CD4-positive, alpha-beta T cell treated with Interleukin-1 beta for 1 hour (primary cell): ENCODE measurements at places on chromosomes 1 and 21.
A peak's percentile ranks its signal among the peaks of the same experiment; 100 is the strongest.

- DNase-seq: no peak
Observed at GRCh38 chr1:56304975-56305374, 274.4 kb downstream of the PLPP3 start.

DNA sequence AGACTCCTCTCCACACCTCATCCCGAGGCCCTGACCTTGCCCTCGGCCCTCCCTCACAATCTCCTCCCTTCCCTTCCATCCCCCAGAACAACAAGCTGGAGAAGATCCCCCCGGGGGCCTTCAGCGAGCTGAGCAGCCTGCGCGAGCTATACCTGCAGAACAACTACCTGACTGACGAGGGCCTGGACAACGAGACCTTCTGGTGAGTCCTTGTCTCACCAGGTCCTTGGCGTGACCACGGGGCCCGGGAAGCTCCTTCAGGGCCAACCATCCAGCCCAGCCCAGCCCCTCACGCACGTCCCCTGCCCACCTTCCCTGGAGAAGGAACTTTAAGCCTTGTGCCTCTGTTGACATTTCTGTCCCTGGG lies 15.6 kb downstream of the PODN start:
- no peak for DNase-seq

- no peak for DNase-seq
Observed at GRCh38 chr1:21570885-21571284, 61.7 kb downstream of the ALPL start.

GRCh38 chr1:109161858-109162606 lies 48.1 kb downstream of the ELAPOR1 start:
- DNase-seq: peak; percentile 27

DNA sequence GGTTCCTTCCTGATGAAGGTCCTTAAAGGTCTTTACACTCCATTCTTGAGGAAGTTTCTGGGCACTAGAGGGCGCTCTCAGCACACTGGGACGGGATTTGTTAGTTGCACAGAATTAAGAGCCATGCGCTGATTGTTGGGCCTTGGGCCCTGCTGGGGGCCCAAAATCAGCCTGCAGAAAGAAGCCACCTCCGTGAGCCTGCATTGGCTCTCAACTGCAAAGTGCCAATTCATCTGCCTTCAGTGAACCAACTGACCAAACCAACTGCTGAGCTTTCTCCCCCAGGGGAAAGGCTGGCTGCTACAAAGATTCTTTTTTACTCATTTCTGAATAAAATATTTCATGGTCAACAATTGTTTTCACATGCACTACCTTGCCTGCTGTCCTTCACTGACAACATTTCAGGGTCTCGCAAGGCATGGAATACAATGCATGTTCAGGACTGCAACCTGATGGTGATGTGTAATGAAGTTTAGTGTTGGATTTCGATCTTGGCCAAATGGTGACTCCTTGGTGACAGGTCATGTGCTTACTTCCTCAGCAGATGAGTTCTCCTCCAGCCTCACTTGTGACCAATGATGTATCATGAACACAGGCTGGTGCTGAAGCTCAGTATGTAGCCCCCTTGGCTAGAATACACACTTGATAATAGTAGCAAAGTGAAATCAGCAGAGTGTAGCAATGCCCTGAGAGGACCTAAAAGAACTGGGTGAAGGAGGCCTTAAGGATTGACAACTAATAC lies 45.7 kb upstream of the PRDX6 start:
- peak; percentile 87 for DNase-seq

DNA sequence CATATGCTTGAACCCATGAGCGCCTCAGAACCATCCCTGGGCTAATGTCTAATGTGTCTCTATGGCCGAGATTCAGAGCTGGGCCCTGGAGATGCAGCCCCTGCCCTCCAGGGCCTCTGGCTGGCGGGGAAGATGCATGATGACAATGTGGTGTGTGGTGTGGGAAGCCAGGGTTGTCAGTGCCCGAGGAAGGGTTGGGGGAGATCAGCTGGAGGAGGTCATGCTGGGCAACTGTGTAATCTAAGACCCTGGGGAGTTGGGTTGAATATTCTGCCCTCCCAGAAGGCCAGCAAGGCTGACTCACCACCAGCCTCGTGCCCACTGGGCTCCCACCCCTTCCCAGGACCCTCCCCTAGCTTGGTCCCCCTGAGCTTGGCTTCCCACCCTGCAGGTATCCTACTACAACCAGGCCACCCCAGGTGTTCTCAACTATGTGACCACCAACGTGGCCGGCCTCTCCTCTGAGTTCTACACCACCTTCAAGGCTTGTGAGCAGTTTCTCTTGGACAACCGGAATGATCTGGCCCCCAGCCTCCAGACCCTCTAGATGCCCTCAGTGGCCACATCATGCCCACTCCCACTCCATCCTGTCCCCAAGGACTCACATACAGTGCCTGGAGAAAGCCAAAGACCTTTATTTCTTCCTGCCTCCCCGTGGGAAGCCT lies 14.6 kb downstream of the FAM151A start:
- DNase-seq: no peak

GRCh38 chr1:30911059-30911954 lies 2.7 kb upstream of the SDC3 start:
- DNase-seq: peak; percentile 58

- no peak for DNase-seq
Observed at GRCh38 chr1:101371259-101371658, 134.4 kb downstream of the S1PR1 start.

- DNase-seq: no peak
Observed at GRCh38 chr21:36656138-36656537, 42.8 kb upstream of the SIM2 start.

GRCh38 chr1:41802532-41803501 lies 115.9 kb downstream of the HIVEP3 start:
- peak; percentile 68 for DNase-seq

DNA sequence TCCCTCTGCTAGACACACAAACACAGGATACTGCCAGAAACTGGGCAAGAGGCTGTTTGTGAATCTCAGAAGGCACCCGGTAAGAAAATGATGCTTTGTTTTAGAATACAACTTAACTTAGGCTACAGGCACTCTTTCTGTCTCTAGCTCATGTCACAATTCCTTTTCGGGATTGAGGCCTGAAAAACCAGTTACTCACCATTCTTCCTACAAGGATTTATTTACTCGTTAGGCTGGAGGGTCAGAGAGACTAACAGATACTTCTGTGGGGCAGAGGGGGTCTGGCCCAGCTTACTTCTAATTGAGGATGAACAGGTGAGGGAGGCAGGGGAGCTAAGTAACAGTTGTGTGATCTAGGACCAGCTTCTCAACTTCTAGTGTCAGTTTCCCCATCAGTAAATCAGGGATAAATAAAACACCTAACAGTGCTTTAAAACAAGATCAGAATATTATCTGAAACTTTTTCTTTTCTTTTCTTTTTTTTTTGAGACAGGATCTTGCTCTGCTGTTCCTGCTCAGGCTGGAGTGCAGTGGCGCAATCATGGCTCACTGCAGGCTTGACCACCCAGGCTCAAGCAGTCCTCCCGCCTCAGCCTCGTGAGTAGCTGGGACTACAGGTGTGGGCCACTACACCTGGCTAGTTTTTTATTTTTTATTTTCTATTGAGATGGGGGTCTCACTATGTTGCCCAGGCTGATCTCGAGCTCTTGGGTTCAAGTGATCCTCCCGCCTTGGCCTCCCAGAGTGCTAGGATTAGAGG lies 31.9 kb downstream of the NFYC start:
- DNase-seq: no peak

DNA sequence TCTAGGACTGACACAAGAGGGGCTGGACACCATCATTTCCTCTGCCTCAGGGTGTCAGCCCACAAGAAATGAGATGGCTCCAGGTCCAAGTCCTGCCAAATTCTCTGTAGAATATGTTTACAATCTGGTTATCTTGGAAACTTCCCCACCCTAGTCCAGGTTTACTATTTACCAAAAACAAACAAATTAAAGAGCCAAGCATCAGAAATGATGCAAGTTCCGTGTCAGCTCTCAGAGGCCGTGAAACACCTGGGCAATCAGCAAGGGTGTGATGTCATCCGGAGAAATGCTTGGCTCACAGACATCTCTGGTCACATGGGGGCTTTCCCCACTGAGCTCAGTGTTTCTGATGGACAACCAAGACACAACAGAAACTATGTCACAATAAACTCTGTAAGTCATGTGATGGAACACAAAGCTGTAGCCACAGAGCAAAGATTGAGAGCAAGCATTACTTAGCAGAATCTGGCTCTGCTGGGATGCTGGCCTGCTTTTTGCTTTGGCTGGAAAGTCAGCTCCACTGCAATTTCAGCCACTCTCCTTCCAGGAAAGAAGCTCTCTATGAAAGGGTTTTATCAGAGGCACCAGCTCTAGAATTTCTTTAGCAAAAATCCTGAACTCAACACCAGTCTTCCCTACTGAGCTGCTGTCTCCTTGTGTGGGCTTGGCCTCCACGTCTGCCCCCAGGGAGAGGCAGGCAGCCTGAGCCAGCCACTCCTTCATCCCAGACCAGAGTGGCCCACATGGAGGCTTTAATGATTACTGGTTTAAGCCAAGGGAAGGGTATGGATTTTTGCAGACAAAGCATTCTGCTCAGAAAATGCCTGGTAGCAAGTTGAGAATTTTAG lies 55.9 kb downstream of the NENF start:
- peak; percentile 79 for DNase-seq

DNA sequence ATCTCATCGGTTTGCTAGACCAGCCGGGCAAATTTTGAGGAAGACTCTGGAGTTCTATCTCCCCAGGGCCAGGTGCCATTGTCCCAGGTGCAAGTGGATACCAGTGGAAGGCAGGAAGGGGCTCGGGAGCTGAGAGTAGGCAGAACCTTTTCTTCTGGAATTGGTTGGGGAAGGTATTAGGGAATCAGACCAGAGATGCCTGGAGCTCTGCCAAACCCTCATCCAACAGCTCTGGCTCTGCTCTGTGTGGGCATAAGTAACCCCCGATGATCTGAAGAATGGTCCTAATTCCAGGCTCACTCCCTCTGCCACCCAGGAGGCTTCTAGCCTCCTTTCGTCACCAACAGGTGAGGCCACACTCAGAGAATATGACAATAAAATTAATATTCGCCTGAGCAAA lies 69.9 kb downstream of the PGBD5 start:
- no peak for DNase-seq

- no peak for DNase-seq
Observed at GRCh38 chr1:203778146-203778545, 13.2 kb downstream of the LAX1 start.

DNA sequence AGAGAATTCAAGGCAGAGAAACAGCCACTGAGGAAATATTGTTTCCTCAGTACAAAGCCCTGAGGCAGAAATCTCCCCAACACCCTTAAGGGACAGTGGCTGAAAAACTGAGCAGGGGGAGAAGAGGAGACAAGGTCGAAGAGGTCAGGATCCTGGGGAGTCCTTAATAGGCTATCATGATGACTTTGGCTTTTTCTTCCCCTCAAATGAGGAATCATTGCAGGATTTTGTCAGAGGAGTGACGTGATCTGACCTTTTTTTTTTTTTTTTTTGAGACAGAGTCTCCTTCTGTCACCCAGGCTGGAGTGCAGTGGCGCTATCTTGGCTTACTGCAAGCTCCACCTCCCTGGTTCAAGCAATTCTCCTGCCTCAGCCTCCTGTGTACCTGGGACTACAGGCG lies 10.2 kb downstream of the MAP7D1 start:
- no peak for DNase-seq

DNA sequence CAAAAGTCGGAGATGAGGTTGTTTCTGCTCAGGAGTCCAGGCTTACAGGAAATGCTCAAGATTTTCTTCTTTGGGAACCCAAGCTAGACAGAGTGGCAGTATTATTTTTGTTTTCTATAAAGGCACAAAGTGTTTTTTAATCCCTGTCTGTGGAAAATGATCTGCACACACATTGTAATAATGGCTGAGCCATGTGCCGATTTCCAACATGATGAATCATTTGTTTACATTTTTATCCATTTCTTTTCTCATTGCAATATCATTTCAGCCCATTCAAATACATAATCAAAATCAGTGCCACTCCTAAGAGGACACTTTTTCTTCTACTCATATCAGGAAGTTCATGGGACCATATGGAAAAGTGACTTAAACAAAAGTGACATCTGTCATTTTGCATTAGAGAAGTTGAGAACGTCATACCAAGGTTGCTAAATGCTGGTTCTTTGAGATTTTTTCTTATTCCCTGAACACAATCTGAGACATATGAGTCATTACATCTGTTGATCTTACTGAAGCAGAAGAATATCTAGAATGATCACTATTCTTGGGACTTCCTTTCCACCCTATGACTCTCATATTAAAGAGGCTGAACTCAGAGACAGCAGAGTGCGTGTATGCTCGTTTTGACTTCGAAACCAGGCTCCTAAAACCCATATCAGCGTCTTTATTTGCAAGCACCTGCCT lies 44.9 kb downstream of the ACTA1 start:
- no peak for DNase-seq

- DNase-seq: no peak
Observed at GRCh38 chr1:191895462-191896058, 262.7 kb upstream of the RGS18 start.

DNA sequence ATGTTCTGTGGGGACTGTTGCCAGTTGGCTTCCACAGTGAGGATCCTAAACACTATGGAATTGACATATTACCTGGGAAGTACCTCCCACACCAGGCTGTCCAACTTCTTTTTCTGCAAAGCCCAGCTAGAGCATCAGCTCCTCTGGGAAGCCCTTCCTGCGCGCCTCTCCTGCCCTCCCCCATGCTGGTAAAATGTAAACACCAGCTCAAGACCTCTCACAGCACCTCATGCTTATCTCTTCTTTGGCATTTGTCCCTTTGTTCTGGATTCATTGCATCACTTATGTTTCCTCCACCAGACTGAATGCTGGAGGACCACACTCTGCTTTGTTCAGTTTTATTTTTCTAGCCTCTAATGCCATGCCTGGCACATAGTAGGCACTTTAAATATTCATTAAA lies 172.1 kb downstream of the HHAT start:
- no peak for DNase-seq

- no peak for DNase-seq
Observed at GRCh38 chr1:40309374-40310128, 7.5 kb downstream of the COL9A2 start.

DNA sequence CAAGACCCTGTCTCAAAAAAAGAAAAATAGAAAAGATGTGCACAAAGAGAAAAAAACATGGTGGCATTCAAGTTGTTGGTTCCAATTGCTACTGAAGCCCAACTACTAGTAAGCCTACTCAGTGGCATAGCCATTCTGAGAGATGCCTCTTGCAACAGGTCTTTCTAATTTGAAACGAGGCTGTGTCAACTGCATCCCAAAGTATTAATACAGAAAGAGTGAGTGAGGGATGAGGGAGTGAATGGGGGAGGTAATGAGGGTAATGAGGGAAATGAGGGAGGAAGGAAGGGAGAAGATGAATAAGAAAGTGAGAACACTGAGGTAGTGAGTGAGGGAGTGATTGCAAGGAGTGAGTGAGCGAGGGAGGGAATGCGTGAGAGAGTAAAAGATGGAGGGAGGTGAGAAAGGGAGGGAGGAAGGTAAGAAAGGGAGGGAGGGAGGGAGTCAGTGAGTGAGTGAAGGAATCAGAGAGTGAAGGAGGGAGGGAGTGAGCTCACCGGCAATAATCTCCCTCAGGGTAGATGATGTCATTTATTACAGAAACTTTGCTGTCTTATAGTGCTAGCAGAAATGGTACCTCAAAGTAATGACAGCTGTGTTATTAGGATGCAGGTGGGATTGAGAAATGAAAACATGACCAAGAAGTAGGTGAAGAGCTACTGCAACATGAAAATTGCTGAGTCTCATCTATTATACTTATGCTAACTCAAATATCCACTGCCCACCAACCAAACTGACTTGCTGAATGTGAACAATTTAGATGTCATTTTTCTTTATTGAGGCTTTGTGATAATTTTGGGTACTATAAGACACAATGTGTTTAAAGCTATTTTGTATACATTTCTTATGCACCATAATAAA lies 75.6 kb upstream of the ADAM30 start:
- no peak for DNase-seq

GRCh38 chr1:176448340-176448739 lies 14.6 kb upstream of the PAPPA2 start:
- no peak for DNase-seq

- DNase-seq: no peak
Observed at GRCh38 chr1:170214117-170215032, 68.6 kb downstream of the NTMT2 start.
